ENCODE measurements at places on chromosomes 16 and 17. TPM values are rescaled to one million over a fixed set of nuclear protein-coding genes. Genes with fewer than 3 reads are reported as not detected.

The PPY gene
- not detected for total RNA-seq

The TCAP gene
- under 0.01 TPM for total RNA-seq

The YBX2 gene
- under 0.01 TPM for total RNA-seq

The PIK3R5 gene
- total RNA-seq = not detected

The METTL23 gene
- total RNA-seq = 20.0 TPM

The OTOA gene
- under 0.01 TPM for total RNA-seq

The RNF43 gene
- not detected for total RNA-seq

The MPO gene
- 0.22 TPM for total RNA-seq

The TBC1D3E gene
- not detected for total RNA-seq

The FGF11 gene
- total RNA-seq = 0.20 TPM

The SENP3 gene
- total RNA-seq = 52.3 TPM

The USP32 gene
- 34.4 TPM for total RNA-seq

The P2RX5 gene
- 0.20 TPM for total RNA-seq

The HSPB9 gene
- total RNA-seq = not detected

The DHX40 gene
- total RNA-seq = 40.1 TPM

The TMEM220 gene
- total RNA-seq = 1.1 TPM

The DNAH2 gene
- 0.20 TPM for total RNA-seq

The COPZ2 gene
- total RNA-seq = 7.0 TPM

The LRRC36 gene
- not detected for total RNA-seq

The KREMEN2 gene
- not detected for total RNA-seq

The COIL gene
- 8.7 TPM for total RNA-seq

The SLC16A11 gene
- total RNA-seq = 0.22 TPM

The OR3A3 gene
- total RNA-seq = not detected

The SLC46A1 gene
- total RNA-seq = 0.60 TPM

The CD2BP2 gene
- total RNA-seq = 31.9 TPM

The KRTAP4-6 gene
- not detected for total RNA-seq

The KRTAP4-4 gene
- total RNA-seq = not detected

The CD300E gene
- not detected for total RNA-seq

The NPIPA3 gene
- total RNA-seq = 0.40 TPM

The KRT10 gene
- total RNA-seq = 3.3 TPM

The ARHGAP44 gene
- total RNA-seq = 0.22 TPM

The MSLN gene
- 0.20 TPM for total RNA-seq

The TMEM238L gene
- total RNA-seq = not detected

All from lung microvascular endothelial cell (primary cell).